Activated CD8-positive, alpha-beta T cell treated with anti-CD3 and anti-CD28 coated beads, Interleukin-2, amount 10 ng/mL, durations not matched to agents 7 days and 5 days (primary cell): ENCODE measurements at places on chromosomes 16 and 17.

- DNase-seq: no peak
Observed at GRCh38 chr17:68125111-68125870, 89.8 kb downstream of the KPNA2 start.

DNA sequence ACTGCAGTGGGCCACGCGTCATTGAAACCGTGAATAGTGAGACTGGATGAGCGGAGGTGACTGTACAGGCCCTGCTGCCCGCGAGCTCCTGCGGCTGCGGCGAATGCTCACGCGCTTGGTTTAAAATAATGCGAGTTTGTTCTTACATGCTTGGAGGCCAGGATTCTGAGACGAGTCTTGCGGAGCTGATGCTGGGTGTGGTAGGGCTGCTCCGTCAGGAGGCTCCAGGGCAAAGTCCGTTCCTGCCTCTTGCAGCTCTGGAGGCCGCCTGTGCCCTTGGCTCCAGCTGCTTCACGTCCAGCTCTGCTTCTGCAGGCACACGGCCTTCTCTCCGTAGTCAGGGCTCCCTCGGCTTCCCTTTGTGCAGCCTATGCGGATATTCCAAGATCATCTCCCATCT lies 9.5 kb downstream of the ACSF3 start:
- DNase-seq: no peak

GRCh38 chr17:73508057-73508930 lies 136.0 kb downstream of the SDK2 start:
- no peak for DNase-seq

DNA sequence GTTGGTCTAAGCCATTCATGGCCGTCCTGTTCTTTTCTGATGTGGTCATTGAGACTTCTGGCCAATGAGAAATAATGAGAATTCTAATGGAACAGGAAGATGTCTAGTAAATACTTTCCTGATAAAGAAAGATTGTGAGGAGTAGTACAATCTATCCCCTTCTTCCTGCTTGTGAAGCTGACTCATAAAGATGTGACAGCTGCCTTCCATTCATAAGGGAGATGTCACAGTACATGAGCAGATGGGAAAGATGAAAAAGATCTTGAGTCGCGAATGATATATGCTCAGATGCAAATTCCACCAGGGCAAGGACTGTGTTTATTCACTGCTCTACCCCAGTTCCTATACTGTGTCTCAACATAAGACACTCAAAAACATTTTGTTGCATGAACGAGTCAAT lies 111.7 kb upstream of the FOXF1 start:
- no peak for DNase-seq

- no peak for DNase-seq
Observed at GRCh38 chr16:11006656-11007055, 62.3 kb downstream of the CLEC16A start.

DNA sequence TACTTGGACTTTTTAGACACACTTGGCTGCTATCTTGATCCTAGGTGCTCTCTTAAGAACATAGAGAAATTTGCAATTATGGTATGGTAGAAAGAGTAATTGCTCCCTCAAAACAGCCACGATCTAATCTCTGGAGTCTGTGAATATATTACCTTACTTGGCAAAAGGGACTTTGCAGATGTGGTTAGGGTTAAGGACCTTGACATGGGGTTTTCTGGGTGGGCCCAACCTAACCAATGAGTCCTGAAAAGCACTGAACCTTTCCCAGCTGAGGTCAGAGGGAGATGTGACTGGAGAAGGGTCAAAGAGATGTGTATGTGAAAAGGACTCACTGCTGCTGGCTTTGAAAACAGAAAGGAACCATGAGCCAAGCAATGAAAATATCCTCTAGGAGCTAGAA lies 26.7 kb upstream of the MED13 start:
- no peak for DNase-seq

- no peak for DNase-seq
Observed at GRCh38 chr17:64418506-64419339, 28.1 kb upstream of the PECAM1 start.

GRCh38 chr16:31113121-31114120 lies 4.0 kb upstream of the KAT8 start:
- DNase-seq: no peak

DNA sequence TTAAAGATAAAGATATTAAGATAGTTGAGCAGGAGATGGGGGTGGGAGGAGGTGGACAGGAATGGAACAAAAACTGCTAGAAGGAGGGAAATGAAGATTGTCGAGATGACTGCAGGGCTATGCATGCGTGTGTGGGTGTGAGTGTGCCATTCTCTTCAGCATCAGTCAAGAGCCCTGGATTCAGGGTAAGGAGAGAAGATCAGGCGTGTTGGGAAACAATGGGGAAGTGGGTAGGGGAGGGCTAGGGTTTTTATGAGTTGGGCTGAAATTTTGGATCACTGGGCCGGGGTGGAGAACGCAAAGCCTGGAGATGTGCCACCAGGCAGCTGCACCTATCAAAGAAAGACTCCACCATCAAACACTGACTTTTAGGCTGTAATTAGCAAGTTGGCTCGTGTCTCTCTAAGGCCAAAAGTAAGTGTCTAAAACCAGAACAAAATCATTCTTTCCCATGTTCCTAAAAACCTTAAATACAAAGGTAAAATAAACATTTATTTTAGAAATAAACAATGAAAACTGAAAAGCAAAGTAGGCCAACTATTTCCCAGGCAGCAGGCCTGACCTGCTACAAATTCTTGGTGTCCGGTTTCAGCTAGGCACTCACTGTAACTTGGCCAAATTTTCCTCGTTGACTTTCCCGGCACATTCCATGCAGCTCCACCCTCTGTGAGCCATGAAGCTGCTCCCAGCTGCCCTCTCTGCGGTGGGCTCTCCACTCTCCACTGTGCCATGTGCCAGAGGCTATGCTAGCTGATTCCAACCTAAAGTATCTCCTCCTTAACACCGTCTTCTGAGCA lies 4.2 kb downstream of the CDRT4 start:
- DNase-seq: no peak

DNA sequence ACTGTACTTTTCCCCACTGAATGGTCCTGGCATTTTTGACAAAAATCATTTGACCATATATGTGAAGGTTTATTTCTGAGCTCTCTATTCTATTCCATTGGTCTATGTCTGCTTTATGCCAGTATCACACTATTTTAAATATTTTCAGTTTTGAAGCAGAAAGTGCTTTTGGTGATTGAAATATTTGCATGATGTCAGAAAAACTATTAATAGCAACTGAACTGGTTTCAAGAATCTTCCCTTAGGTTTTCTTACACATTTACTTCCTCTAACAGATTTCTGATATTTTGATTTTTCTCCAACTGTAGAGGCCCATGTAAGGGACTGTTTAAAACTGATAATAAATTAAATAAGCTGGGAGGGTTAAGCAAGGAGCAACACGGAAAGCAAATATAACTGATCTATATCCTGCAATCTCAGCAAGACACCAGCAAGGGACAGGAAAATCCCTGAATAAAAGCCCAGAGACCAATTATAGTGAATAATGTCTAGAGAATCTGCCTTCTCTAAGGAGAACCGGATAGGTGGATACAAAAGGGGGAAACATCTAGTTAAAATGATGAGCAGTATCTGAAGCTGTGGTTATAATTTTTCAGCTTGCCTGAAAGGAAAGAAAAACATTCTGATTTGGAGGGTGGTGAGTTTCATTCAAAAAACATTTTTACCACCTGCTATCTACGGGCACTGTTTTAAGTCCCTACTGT lies 80.9 kb upstream of the STAC2 start:
- no peak for DNase-seq

DNA sequence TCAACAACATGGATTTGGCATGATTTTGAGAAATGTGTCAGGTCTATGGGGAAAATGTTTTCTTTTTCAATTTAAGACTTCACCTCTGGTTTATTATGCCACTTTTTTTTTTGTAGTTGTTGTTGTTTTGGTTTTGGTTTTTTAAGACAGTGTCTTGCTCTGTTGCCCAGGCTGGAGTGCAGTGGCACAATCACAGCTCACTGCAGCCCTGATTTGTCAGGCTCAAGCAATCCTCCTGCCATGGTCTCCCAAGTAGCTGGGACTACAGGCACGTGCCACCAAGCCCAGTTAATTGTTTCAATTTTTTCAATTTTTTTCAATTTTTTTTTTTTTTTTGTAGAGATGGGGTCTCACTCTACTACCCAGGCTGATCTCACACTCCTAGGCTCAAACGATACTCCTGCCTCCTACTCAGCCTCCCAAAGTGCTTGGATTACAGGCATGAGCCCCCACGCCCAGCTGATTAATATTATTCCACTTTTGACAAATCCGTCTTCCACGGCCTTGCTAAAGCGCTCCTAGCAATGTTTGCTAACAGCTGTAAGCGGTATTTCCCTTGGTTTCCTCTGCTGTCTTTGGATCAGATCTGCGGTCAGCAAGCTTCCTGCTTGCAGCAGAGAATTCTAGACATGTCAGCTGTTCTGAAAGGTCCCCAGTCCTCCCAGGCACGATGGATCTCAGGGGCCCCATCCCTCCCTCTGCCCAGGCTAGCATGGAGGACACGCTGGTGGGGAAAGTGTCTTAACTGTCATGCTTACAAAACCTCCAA lies 7.0 kb upstream of the MILR1 start:
- peak; percentile 40 for DNase-seq

GRCh38 chr16:75957870-75958269 lies 231.6 kb upstream of the CPHXL start:
- DNase-seq: no peak

GRCh38 chr17:75594499-75595283 lies 7.1 kb downstream of the MYO15B start:
- no peak for DNase-seq

DNA sequence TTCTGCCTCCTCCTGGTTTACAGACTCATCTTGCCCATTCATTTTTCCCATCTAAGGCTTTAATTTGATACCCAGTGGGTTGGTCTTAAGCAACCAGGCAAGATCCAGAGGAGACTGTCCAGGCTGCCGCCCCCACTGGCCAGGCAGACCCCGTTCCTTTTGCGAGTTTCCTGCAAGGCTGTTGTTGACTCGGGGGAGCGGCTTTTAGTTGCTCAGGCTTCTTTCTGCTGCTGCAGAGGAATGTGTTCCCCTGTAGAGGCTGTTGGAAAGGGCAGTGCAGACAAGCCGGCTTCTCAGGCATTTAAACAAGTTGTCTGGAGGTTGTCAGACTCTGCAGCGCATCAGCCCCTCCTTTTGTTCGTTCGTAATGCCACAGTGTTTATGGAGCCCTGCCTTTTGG lies 231.2 kb downstream of the PRKCA start:
- DNase-seq: no peak

DNA sequence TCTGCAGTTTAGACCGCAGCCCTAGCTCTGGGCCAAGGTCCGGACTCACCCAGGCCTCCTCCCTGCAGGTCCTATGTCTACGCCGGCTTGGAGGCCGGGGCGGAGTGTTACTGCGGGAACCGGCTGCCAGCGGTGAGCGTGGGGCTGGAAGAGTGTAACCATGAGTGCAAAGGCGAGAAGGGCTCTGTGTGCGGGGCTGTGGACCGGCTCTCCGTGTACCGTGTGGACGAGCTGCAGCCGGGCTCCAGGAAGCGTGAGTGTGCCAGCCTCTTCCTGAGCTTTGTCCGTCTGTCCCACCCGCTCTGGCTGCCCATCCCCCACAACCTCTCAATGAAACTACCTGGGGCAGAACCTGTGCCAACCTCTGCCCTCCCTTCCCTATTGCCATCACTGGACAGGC lies 20.1 kb downstream of the WSCD1 start:
- no peak for DNase-seq

DNA sequence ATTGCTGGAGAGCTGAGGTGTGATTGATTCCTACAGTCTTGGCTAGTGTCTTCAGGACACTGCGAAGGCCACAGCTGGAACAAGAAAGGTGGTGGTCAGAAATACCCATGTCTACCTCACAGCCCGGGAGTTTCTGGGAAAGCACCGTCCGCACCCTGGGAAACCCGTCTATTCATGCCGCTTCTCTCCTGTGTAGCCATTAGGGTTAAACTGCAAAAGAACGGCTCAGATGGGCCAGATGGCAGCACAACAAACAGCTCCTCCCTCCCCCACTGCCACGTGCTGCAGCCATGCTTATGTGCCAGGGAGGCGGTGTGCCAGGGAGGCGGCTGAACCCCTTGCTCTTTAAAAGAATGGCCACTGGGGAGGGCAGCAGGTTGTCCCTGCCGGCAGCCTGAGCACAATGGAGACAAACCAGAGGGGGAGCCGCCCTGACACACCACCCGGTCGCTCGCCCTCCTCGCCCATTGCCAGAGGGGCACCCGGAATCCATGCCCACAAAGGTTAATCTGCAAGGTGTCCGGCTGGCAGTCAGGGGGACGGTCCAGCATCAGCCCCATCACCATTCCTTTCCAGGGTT lies 65.2 kb downstream of the CYTH1 start:
- no peak for DNase-seq

GRCh38 chr16:30456302-30456701 lies 10.6 kb upstream of the SEPHS2 start:
- no peak for DNase-seq

DNA sequence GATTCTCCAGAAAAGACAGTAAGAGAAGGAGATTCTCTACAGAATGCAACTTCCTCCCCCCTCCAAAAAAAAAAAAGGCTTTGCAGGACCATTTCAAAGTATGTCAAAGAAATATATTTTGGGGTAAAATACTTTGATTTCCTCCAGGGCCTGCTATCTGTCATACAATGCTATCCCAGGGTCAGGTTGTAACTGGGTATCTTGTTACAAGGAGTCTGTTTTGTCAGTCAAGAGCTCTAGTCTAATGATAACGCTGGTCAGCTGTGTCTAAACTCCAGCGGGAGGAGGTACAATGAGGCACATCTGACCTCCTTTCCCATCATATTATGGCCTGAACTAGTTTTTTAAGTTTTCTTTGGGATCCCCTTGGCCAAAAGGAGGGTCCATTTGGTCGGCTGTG lies 408.4 kb upstream of the CDH5 start:
- no peak for DNase-seq

DNA sequence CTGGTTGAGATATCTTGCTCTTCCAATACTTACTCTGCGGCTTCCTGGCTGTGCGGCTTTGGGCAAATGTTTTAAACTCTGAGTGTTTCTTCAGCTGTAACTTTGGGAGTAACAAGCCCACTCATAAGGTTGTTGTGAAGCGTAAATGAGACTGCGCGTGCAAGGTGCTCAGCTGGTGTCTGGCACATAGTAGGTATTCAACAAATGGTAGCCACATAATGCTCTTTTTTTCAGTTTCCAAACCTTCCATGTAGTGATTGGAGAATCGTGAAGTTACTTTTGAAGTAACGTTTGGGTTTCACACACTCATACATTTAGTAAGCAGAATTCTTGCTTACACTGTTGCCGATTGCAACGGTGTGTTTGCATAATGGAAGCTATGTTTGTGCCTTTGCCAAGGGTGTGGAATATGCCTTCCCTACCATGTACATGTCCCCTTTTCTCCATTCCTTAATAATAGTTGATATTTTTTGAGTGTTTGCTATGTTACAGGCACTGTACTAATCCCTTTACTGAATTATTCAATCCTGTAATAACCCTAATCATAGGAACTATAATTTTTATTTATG lies 829 bp downstream of the DHRS7B start:
- DNase-seq: no peak

- DNase-seq: no peak
Observed at GRCh38 chr16:82955741-82956348, 329.1 kb downstream of the CDH13 start.

GRCh38 chr17:35799942-35800341 lies 4.5 kb upstream of the MMP28 start:
- DNase-seq: no peak
